ENCODE measurements at places on chromosomes 11 and 22. TPM values are rescaled to one million over a fixed set of nuclear protein-coding genes. Genes with fewer than 3 reads are reported as not detected.

- DNase-seq: no peak
Measured at GRCh38 chr22:37146051-37146385, 3.7 kb downstream of the IL2RB start.

DNA sequence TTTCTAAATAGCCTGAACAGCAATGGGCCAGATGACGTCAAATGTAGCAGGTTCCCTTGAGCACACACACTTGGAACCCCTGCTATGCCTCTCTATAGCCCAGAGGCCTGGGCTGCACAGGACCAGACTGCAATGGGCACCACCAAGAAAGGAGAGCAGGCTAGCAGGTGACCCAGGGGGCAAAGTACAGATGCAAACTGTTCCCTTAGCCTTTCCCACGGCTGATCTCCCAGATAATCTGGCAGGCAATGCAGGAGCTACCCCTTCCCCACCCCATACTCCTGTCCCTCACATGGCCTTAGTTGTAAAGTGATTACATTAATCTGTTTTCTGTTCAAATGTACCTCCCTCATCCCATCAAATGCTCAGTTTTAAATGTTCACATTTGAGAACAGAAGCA, 41.3 kb downstream of the SMCO4 start:
- DNase-seq: no peak

DNA sequence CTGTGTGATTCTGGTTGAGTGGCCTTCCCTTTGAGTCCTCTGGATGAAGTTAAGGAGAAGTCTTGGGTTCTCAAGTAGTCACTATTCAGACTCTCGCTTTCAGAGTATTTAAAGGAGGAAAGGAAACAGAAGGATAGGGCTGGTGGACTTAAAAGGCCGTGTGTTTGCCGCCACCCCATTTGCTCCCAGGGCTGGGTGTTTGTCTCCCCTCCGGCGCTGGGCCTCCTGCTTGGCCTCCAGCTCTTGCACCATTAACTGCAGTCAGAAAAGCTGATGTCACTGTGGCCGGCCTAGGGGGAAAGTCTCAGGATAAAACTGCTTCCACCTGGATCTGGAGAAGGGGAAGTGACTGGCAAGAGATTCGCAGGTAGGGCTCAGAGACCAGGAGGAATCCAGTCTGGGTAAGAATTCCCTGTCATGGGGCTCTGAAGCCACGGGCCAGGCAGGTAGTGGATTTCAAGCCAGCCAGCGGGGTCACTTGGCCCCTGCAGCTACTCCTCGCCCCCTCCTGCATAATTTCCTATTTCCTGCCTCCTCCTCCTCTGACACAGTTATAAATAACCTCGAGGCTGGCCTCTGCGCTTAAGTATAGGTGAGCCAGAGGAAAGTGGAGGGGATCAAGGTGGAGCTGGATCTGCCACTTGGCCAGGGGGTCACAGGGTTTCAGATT, 17.1 kb downstream of the TIMP3 start:
- DNase-seq: no peak

GRCh38 chr11:44950625-44951476, at the start of gene TP53I11:
Gene TP53I11 (minus strand): TSS chr11:44950883. CDS start chr11:44938335, 12,548 bp downstream.
- peak; percentile 57 for DNase-seq

DNA sequence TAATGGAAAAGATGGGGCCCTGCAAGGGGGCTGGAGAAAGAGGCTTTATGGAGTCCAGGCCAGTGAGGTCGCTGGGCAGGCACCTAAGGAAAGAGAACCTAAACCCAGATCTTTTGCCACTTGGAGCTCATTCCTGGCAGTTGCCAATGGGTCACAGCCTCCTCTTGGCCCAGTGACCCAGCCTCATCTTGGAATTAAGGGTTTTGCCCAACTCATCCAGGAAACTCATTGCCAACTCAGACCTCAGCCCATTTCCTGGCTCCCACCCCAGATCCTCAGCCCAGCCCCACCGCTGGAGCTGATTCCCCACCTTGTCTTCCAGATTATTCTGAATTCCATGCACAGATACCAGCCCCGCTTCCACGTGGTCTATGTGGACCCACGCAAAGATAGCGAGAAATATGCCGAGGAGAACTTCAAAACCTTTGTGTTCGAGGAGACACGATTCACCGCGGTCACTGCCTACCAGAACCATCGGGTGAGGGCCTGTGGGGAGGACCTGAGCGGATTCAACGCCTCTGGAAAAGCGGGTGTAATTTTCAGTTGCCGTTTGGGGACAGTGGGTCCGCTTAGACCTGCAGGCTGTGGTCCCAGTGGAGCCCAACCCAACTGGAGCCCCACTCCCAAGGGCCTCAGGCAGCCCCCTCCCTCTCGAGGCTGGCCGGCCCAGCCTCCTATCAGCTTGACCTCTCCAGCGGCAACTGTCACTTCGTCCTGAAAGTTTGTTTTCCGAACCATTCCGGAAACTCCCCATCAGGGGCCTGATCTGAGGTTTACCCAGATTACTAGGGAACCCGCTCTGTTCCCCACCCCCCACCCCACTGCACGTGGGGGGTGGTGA, 4.3 kb downstream of the TBX1 start:
- no peak for DNase-seq

- DNase-seq: peak; percentile 83
Measured at GRCh38 chr22:42931421-42932196, 74.5 kb upstream of the ARFGAP3 start.

GRCh38 chr22:39219071-39220039, 25.4 kb downstream of the PDGFB start:
- no peak for DNase-seq

DNA sequence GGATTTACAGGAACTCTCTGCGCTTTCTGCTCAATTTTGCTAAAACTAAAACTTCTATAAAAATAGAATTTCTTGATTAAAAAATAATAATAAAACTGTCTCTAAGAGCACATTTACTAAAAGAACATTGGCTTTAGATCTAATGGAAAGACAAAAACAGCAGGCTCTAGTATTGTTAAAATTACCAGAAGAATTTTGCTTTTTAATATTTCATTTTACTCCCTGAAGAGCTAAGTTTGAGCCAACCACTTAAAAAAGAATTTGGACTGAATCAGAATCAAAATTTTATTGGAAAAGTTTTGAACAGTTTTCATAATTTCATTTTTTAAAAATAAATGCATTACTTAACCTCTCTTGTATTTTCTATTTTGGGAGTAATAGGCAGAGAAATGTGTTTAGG, 107.3 kb downstream of the BBOX1 start:
- DNase-seq: no peak

- no peak for DNase-seq
Measured at GRCh38 chr11:20618083-20618482, 18.7 kb downstream of the SLC6A5 start.

- no peak for DNase-seq
Measured at GRCh38 chr11:12890476-12890875, 118.6 kb upstream of the RASSF10 start.

Gene ARHGAP8
- total RNA-seq: not detected

Gene ZNF70
- 2.2 TPM for total RNA-seq

Gene APOBEC3B
- total RNA-seq: 23.3 TPM

Gene MB
- not detected for total RNA-seq

Gene YPEL4
- total RNA-seq: 0.32 TPM

Gene KRTAP5-2
- not detected for total RNA-seq

Measured in LHCN-M2 (cell line).